KBM-7 (cell line): ENCODE measurements at places on chromosomes 7 and 10.
A peak's percentile ranks its signal among the peaks of the same experiment; 100 is the strongest.

GRCh38 chr7:47602272-47603004 lies 20.5 kb upstream of the TNS3 start:
- no peak for DNase-seq

GRCh38 chr7:124088590-124088989 lies 55.7 kb upstream of the TMEM229A start:
- DNase-seq: no peak

GRCh38 chr7:1041551-1042491 lies 2.5 kb upstream of the GPR146 start:
- no peak for DNase-seq

GRCh38 chr7:47988496-47989386 lies 9.3 kb upstream of the HUS1 start:
- peak; percentile 9 for DNase-seq

- DNase-seq: peak; percentile 67
Measured at GRCh38 chr10:44857363-44858016, 53.6 kb upstream of the TMEM72 start.

- peak; percentile 11 for DNase-seq
Measured at GRCh38 chr7:118918556-118918955, 694.1 kb downstream of the ANKRD7 start.

- no peak for DNase-seq
Measured at GRCh38 chr7:26859720-26860119, 4.7 kb downstream of the SKAP2 start.

- DNase-seq: no peak
Measured at GRCh38 chr7:148987751-148988512, 40.4 kb downstream of the PDIA4 start.

GRCh38 chr7:102295346-102296178 lies 8.9 kb downstream of the SH2B2 start:
- DNase-seq: no peak

DNA sequence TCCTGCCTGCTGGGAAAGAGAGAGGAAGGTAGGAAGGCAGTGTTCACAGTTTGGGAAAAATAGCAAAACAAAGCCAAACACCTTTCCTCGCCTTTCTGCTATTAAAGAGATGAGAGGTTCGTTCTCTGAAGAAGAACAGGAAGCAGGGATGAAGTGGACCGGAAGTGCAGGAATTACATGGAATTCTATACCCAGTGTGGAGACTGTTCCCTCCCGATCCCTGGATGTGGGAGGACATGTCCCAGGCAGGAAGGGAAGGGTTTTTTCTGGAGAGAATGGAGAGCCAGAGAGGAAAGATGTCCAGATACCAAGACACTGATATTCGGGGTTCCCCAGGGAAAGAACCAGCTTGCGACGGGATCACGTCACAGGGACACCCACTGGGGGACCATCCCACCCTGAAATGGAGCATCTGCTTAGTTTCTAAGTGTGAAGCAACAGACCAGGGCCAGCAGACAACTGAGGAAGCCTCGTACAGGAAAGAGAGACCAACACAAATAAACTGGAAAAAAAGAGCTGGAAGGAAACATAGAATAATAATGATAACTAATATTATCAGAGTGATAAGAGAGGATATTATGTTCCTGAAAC lies 187.6 kb downstream of the PRPF18 start:
- DNase-seq: no peak

GRCh38 chr7:157465891-157466866 lies 129.4 kb downstream of the DNAJB6 start:
- no peak for DNase-seq

DNA sequence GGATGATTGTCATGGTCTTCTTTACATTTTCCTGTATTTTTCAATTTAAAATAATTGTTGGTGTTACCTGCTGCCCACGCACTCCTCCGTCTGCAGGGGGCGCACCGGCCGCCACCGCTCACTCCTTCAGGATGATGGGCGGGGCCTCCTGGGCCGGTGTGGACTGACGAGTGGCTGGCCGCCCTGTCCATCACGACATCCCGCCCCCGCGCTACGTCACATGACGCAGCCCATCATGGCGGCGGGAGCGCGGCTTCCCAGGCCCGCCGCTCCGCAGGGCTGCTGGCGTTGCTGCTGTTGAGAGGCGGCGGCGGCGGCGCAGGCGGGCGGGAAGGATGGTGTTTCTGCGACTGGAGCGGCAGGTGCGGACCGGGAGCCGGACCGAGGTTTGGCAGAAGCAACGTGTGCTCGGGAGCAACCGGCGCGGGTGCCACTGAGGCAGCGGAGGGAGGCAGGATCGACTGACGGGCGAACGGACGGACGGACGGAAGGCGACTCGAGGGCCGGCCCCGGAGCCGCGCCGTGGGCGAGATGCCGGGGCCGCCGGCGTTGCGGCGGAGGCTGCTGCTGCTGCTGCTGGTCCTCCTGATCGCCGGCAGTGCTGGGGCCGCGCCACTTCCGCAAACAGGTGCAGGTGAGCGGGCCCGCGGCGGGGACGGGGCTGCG lies at the start of gene LMTK2:
Gene LMTK2, plus strand, starts transcription at position 216 of the 666 bp plus-strand sequence. Its CDS starts 316 bp downstream, at position 532.
- peak; percentile 95 for DNase-seq

GRCh38 chr10:89278034-89278535 lies 23.8 kb upstream of the IFIT2 start:
- no peak for DNase-seq

DNA sequence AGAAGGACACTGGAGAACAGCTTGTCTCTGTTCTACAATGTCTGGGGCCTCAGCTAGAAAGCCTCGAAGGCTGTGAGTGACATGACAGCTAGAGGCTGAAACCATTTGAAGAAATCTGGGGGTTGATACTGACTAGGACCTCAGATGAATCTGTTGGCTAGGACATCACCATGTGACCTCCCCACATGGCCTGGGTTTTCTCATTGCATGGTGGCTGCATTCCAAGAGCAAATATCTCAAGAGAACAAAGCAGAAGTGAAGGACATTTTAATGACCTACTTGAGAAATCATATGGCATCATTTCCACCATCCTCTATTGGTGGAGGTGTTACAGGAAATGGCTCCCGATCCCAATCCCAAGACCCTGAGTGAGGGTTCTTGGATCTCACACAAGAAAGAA lies 450.6 kb upstream of the AUTS2 start:
- no peak for DNase-seq

- no peak for DNase-seq
Measured at GRCh38 chr7:24877790-24878311, 102.1 kb downstream of the OSBPL3 start.

DNA sequence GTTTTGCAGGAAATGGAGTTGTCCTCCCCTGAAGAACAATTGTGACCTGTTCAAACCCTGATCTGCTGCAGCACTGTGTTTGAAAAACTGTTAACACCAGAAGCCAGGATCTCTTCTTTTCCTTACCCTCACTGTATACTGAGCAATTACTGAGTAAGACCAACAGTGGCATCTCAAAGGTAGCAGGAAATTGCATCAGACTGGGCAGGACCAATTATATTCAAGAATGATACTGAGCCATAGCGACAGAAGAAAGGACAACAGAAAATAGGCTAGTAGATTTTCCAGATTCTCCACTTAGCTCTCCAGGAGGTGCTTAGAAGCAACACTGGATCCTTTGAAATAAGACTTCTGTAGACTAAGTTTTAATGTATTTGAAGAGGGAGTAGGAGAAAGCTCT lies 57.4 kb upstream of the INHBA start:
- DNase-seq: no peak

- DNase-seq: no peak
Measured at GRCh38 chr7:24745355-24745754, 11.9 kb downstream of the GSDME start.

DNA sequence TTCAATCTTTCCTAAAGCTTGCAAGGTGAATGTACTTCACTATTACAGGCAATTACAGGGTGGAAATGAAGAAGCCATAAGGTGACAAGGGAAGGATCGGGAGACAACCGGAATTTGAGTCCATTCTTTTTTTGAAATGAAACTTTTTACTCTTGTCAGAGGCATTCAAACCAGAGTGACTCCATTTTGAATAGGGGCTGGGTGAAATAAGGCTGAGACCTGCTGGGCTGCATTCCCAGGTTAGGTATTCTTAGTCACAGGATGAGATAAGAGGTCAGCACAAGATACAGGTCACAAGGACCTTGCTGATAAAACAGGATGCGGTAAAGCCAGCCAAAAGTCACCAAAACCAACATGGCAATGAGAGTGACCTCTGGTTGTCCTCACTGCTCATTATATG lies 363.3 kb downstream of the TYW1 start:
- DNase-seq: no peak

DNA sequence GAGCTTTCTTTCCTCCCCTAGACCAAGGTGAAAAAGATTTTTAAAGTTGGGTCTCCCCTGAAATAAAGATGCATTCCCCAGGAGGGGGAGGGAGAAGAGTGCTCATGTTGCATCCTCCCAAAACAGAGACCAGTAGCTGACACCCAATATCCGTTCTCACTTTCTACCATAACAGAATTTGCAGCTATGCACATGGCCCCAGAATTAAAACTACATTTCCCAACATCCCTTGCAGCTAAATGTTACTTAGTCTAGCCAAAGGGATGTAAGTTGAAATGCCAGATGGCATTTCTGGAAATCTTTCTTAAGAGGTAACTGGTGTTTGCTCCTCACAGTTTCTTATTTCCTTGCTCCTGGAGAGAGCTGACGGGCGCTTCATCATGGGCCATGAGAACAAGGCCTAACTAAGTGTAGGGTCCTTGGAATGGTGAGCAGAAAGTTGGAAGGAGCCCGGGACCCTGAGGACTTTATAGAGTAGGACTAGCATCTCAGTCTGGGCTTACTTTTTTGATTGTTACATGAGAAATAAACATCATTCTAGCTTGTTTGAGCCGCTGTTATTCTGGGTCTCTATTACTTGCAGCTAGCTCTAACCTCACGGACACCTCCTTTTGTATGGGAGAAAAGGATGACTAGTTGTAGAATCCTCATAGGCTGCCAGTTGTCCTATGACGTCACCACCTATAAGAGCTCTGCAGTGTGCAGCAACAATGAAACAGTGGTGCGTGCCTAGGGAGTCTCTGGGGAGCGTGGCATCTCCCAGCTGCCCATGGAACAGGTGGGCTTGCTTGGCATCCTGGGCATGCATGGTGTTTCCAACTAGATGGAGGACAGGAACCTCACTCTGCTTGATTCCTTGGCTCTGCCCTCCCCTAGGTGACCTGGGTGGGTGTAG lies 46.1 kb upstream of the EXOC6 start:
- DNase-seq: no peak

- no peak for DNase-seq
Measured at GRCh38 chr7:139061416-139061815, 25.6 kb upstream of the ZC3HAV1L start.

DNA sequence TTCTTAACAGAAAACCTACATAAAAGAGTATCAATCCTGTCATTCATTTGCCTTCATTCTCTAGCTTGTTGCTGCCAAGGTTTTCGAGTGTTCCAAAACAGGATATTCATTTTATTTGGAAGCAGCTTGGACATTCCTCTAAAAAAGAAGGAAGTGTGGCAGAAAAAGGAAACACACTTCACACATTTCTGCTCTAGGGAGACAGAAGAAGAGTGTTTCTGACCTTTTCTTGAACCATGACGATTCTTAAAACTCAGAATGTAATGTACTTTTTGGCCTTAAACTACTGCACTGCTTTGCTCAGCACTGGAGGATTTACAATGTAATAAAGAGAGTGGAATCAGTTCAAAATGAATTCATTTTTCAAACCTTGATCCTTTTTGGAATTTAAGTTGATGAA lies 81.3 kb downstream of the SEMA3A start:
- DNase-seq: peak; percentile 20

- no peak for DNase-seq
Measured at GRCh38 chr10:127283576-127283975, 87.2 kb upstream of the INSYN2A start.

- DNase-seq: no peak
Measured at GRCh38 chr7:69764147-69764546, 165.9 kb downstream of the AUTS2 start.

- DNase-seq: no peak
Measured at GRCh38 chr7:112566442-112567324, 85.9 kb downstream of the LSMEM1 start.

DNA sequence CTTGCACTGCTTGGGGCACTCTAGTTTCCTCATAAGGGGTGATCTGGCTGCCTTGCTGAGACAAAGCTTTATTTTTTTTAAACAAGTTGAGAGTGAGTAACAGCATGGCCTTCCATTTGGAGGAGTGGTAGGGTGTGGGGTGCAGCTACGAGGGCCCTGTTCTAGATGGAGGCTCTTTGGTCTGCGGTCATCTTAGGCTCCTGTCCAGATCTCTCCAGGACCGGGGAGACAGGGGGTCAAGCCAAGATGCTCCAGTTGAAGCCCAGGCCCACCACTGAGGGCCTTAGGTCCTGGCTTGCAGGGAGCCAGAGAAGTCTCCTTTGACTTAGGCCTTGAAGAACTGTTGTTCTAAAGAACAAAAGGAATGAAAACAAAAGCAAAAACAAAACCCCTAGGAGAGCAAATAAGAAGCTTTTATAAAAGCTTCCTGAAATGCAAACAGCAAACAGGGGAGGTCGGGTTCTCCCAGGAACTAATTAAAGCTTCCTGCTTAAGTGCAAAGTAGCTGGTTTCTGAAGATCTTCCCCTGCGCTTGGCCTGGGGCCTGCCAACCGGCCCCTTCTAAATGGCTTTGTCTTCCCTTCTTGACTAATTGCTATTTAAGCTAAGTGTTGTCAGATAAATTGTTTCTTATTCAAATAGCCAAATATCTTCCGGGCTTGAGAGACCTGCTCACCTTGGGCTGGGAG lies 259.2 kb downstream of the GLRX3 start:
- no peak for DNase-seq

- DNase-seq: no peak
Measured at GRCh38 chr10:102311025-102311420, 65.7 kb downstream of the GBF1 start.

DNA sequence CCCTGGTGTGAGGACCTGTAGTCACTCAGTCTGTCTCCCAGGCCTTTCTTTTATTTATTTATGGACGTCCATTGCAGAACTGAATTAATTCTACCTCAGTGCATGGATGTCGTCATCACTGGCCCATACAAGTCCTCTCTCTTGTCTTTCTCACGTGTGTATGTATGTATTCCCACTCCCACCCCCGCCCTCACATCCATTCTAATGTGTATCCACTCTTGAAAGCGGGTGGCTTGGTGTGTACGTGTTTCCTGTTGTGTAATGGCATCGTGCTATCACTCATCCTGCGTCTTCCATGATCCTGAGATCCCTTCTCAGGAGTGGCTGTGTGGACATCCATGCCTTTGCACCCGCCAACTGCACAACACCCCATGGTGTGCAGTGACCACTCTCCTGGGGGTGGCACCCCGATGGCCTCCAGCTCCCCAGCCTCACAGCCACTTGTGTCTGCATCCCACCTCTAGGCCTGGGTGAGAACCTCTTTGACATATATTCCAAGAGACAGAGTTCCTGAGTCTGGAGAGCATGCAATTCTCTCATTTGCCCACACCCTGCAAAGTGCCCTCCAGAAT lies 3.0 kb upstream of the AOC1 start:
- DNase-seq: no peak

DNA sequence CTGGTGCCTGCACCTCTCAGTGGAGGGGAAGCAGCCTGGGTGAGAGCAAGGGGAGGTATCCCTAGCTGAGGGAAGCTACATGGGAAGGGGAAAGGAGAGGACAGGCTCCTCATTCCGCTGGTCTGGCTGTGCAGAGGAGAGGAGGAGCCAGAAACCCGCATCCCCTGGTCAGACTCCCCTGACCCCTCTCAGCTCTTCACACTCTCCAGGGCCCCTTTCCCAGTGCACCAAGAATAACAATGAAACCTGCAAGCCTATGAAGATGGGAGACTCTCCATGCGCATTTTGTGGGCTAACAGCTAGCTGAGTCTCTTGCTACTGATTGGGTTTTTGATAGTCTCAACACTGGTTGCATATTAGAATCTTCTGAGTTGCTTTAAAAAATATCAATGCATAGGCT lies 319.9 kb upstream of the COBL start:
- no peak for DNase-seq
